D721Med (cell line): ENCODE measurements at places on chromosomes 1 and 21.

DNA sequence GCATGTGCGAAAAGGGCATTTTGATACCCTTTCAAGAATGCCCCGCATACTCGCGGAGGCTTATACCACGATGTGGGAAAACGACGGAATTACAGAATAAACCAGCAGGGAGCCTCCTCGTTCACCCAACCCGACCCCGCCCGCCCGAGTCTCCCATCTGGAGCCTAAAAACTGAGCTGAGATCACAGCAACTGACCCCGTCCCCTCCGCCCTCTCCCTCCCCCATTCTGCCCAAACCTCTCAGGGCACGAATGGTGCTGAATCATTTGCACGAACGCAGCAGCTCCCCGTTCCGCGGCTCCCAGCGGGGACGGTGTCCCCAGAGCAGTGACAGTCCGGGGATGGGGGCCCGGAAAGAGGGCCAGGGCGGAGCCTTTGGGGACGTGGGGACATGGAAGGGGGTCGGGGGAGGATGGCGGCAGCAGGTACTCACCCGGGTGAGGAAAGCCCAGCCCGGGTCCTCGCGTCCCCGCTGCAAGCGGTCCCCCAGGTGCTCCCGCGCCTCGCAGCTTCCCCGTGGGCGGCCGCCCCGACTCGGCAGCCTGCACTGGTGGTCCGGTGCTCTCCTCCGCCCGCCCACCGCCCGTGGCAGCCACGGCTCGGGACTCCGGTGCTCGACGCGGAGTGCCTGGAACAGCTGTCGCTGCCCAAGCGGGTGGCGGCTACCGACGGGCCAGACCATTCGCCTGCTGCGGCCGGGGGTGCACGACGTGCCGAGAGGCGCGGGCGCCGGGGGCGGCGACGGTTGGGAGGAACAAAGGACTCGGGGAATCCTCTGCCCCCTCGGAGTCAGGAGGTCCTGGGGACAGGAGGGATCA lies at the start of gene TTLL7:
TSS of gene TTLL7 (minus strand) at position 635 of the 818 bp plus-strand sequence. CDS start 46,921 bp downstream, outside the sequence.
- peak; percentile 55 for DNase-seq

GRCh38 chr21:17921579-17922530 lies 102.7 kb upstream of the C21orf91 start:
- no peak for DNase-seq

GRCh38 chr21:20661745-20662422 lies 336.3 kb upstream of the NCAM2 start:
- no peak for DNase-seq

DNA sequence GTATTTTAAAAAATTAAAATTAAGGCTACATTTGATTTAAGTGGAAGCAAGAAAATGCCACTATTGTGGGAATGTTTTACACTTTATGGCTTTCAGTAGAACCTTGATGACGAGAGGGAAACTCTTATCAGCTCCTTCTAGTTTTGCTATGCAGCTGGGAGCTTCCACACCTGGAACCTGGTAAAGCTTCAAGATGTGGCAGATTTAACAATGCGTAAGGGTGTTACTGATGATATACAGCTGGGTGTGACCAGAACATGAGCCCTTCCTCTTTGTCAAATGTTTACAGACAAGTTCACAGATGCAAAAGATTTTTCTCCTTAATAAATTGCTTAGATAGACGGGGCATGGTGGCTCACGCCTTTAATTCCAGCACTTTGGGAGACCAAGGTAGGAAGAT lies 20.3 kb downstream of the TTC13 start:
- no peak for DNase-seq

GRCh38 chr1:214898161-214898560 lies 184.4 kb upstream of the KCNK2 start:
- no peak for DNase-seq

- DNase-seq: no peak
Measured at GRCh38 chr1:60134716-60135115, 61.1 kb upstream of the C1orf87 start.

DNA sequence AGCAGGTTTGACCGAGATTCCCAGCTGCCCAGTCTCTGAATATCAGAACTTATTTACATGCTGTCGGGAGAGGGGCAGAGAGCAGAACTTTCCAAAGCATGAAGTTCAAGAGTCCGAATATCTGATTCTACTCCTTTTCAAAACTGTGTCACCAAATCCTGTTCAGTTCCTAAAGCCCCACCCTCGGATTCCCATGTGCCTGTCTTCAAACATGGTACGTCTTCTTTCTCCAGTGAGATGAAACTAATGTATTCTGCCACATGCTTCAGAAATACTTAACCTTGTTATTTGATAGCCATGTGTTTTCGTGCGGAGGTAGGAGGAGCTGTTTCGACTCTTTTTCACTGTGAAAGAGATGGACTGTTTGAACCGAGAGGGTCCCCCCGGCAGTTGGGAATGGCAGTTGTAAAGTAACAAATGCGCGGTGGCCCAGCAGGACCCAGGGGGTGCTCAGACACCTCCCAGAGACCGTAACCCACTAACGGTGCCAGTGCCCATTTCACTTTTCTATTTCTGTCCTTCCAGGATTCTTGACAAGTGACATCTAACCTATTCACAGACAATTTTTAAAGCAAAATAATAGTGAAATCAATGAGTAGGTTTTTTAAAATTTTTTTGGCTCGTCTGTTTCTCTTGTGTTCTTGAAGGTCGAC lies 67.2 kb downstream of the ZBTB18 start:
- DNase-seq: no peak

DNA sequence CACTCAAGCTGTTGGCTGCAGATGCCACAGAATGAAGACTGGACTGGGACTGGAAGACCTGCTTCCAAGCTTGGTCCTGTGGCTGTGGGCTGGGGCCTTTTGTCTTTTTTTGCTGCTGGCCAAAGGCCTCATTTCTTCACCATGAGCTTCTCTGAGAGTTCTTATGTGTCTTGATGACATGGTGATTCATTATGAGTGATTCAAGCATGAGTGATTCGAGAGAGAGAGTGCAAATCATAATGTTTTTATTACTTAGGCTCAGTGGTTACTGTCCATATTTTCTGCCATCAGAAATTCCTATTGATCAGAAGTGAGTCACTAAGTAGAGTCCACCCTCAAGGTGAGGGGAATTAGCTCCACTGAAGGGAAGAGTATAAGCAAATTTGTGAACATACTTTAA lies 94.0 kb downstream of the PCP4 start:
- no peak for DNase-seq

GRCh38 chr1:177959811-177960515 lies 9.9 kb downstream of the SEC16B start:
- no peak for DNase-seq

DNA sequence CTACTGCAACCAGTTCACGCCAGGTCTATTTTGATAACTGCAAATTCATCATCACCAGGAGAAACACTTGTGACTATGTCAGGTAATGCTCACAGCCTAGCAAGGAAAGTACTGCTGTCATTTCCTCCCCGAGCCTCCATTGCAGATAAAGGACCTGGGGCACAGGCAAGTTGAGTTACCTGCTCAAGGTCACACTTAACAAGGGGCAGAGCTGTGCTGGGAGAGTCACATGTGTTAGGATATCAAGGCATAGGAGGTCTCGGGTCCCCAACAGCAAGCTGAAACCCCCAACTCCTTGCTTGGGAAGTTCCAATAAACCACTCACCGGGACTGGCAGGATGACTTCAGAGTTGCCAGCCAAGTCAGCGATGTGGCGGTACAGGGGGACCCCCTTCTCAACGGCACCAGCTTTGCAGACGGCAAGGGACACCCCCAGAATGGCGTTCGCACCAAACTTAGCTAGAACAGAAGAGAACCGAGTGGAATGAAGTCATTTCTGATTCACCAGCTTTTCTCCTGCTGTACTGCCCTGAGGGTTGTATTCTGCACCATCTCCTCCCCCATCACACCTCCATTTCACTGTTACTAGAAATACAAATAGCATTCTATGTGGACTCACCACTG lies 11.6 kb downstream of the ENO1 start:
- DNase-seq: no peak

DNA sequence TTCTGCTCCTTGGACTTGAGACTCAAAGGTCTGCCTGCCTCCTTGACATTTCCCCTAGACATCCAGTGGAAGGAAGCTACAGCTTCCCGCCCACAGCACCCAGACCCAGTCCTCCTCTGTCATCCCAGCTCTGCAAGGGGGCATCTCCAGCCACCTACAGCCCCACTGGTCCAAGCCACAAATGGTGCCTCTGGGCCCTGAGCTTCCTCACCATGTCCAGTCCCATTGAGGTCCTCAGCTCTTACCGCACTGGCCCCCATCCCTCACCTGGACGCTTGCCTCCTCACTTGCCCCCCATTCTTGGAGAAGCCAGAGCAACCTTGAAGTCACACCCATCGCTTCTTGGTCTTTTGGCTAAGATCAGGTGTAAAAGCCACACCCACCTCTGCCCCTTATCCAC lies 13.2 kb downstream of the PODN start:
- DNase-seq: no peak

DNA sequence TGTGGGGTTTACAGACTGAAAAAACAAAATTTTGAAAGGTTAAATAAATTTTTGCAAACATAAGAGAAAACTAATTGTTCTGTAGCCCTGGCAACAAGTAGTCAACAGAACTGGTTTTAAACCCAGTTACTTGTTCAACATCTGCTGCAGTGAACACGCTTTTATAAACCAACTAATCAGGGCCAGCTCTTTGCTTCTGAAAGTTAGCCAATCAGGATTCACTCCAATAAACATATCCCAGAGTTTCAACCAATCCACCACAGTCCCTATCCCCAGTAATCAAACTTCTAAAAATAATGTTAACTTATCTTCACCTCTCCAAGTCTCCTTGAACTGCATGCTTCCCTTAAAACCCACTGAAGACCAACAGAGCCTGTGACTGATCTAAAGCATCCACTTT lies 306.6 kb downstream of the CTH start:
- DNase-seq: no peak

DNA sequence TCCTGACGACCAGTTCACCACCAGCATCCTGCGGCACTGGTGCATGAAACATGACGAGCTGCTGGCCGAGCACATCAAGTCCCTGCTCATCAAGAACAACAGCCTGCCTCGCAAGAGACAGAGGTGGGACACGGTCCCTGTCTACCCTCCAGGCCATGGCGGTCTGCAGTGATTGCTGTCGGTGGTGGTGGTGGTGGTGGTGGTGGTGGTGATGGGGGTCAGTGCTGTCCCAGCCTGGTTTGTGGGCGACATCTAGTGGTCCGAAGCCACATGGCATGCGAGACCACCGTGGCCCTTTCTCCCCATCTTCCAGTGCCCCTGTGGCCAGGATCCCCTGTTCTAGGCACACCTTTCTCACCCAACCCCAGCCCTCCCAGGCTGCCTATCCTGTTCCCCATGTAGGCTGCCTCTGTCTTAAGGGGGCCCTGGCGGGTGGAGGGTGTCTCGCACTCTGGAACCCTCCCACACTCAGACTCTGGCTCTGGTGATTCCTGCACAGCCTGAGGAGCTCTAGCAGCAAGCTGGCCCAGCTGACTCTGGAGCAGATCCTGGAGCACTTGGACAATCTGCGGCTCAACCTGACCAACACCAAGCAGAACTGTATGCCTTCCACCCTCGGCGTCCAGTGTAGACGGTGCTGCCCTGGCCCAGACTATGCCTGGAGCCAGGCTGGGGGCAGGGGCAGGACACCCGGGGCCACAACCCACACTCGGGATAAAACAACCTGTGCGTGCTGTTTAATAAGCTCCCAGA lies 3.2 kb upstream of the SLC27A3 start:
- no peak for DNase-seq

DNA sequence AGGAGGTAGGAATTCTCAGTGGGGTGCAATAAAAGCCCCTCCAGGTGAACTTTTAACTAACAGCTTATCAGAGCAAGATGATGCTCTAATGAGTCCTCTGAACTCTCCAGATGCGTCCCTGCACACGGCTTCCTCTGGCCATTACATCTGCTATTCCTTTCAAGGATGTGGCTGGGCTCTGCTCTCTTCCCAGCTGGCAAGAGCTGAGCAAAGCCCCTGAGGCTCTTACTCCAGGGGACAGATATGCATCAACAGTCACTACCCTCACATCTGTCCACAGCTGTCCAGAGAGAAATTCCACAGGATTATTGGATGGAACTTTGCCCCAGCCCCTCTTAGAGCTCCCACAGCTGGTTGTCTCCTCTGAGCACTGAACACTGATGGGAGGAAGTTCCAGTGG lies 267.8 kb downstream of the C1orf94 start:
- DNase-seq: no peak

DNA sequence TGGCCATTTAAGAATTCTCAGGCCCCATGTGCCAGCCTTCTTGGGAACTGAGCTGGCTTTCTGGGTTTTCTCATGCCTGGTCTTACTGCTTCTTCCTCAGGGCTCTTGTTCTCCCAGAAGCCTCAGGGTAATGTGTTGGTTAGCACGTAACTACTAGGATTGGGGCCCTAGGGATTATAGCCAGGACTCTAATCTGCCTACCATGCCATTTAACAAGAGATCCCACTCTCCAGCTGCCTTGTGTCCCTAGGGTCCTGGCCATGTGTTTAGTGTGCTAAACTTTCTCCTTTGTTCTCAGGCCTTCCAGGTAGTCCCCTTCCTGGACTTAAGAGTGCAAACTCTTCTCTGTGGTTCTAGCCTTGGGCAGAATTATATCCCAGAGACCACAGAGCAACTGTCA lies 2.2 kb upstream of the SH3BGRL3 start:
- no peak for DNase-seq

GRCh38 chr1:60621368-60621851 lies 461.0 kb upstream of the NFIA start:
- DNase-seq: no peak

GRCh38 chr1:201112173-201112731 lies at the start of gene CACNA1S:
Gene CACNA1S, minus strand, starts transcription at chr1:201112426. Its CDS starts 87 bp downstream, at chr1:201112339.
- no peak for DNase-seq

GRCh38 chr1:5311147-5311546 lies 656.7 kb downstream of the AJAP1 start:
- no peak for DNase-seq

DNA sequence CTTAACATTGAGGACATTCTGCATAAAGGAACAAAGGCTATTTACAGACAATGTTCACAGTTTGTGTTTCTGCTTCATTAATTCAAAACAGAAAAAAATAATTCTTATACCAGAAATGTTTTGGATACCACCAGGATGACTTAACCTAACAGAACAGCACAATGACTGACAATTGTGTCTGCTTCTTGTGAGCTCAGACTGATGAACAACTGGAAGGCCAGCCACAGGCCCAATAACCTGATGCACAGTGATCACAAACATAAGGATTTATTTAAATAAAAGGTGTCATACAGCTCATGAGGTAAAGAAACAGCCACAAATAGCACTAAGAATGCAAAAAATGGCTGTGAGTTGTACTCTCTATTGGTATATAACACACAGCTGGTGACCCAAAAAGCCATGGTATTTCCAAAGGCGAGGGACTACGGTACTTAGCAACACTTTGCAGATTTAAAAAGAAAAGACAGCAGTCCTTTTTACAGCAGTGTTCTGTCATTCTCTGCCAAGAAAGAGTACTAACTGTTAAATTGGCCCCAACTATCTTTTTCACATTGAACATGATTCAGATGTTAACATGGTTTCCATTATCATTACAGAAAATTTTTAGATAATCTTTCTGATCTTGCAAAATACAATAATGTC lies 32.1 kb upstream of the DDAH1 start:
- no peak for DNase-seq
